ENCODE measurements at places on chromosomes 6 and 20.

GRCh38 chr20:53513489-53514298 lies 79.9 kb downstream of the ZNF217 start:
- no peak for DNase-seq

DNA sequence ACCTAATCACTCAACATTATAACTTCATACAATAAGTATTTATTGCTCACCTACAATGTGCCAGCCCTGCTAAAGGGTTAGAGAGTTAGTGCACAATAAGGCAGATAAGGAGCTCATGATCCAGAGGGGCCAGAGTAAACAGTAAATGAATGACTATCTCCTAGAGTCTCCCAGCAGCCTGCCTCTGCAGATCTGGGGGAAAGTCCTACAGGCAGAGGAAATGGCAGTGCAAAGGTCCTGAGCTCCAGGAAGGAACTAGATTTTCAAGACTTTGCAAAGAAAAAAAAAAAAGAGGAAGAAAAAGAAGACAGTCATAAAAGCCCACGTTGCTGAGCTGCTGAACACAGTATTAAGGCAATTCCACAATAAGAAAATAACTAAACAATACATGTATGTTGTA lies 160.1 kb downstream of the SIM1 start:
- no peak for DNase-seq

- DNase-seq = no peak
Observed at GRCh38 chr6:12163149-12163548, 127.0 kb upstream of the EDN1 start.

GRCh38 chr6:119255492-119255891 lies 94.1 kb downstream of the MAN1A1 start:
- DNase-seq = no peak

- DNase-seq = no peak
Observed at GRCh38 chr20:45920462-45921336, 8.7 kb upstream of the PLTP start.

GRCh38 chr20:10789386-10789785 lies 115.6 kb upstream of the JAG1 start:
- no peak for DNase-seq

DNA sequence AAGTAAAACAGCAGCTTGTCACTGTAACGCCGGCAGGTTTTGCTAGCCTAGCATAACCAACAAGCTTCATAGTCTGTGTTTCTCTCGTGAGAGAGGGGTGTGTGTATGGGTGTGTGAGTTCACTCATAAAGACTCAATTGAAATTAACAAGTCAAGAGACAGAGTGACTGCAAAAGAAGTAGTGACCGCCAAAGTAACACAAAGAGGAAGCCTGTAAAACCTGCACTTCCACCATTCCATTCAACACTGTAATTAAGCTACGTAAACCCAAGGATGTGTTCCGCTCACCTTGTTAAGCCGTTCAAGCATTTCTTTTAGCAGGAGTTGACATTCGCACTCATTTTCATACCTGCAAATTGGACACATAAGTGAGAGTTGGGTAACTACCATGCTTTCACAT lies 6.6 kb downstream of the BFSP1 start:
- no peak for DNase-seq

DNA sequence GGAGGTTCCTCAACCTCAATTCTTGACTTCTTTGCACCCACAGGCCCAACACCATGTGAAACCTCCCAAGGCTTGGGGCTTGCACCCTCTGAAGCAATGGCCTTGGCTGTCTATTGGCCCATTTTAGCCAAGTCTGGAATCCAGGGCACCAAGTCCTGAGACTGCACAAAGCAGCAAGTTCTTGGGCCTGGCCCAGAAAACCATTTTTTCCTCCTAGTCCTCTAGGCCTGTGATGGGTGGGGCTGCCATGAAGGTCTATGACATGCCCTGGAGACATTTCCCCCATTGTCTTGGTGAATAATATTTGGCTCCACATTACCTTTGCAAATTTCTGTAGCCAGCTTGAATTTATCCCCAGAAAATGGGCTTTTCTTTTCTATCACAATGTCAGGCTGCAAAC lies 849.6 kb upstream of the MANEA start:
- DNase-seq = no peak

GRCh38 chr6:27865850-27866356 lies 46.3 kb downstream of the OR2B2 start:
- peak; percentile 67 for DNase-seq

- no peak for DNase-seq
Observed at GRCh38 chr6:138302554-138302953, 75.2 kb upstream of the SMIM28 start.

DNA sequence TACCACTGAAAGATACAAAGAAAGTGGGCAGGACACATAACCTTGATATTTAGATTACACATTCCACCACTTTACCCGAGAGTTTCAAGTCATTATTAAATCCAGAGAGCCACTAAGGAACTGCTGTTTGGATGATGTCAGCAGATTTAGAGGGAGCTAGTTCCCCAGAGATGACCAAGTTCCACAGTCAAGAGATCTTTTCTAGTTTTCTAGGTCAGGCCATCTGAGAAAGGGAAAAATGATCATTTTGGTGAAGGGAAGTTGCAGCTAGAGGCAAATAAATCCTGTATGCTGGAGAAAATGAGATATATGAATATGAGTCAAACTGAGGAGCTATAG lies 147.8 kb downstream of the HS3ST5 start:
- no peak for DNase-seq

- DNase-seq = no peak
Observed at GRCh38 chr6:133637874-133638273, 251.0 kb upstream of the TCF21 start.

DNA sequence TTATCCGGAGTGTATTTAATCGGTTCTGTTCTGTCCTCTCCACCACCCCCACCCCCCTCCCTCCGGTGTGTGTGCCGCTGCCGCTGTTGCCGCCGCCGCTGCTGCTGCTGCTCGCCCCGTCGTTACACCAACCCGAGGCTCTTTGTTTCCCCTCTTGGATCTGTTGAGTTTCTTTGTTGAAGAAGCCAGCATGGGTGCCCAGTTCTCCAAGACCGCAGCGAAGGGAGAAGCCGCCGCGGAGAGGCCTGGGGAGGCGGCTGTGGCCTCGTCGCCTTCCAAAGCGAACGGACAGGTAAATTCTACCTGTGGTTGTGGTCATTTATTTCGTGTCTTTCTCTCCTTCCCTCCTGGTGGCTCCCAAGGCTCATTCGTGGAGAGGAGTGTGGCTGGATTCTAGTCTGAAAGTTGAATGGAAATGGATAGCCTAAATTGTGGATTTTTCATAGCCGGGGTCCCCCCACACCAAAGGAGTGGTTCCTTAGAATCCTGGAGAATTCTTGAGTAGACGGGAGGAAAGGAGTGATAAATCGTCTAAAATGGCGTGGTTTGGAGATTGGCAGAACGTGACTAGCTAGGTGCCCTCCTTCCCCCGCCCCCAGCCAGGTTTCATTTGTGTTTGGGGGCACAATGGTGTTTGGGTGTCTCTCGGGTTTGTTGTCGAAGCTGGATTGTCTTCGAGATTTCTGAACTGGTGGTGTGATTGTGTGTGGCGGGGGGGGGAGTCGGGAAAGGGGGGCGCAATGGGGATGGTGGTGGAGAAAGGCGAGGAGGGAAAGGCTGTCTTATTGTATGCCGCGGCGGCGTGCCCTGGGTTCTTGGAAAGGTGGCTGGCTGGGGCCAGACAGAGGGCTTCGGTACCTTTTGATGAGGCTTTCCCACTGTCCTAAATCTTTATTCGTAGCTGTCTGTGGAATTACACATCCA lies 673 bp downstream of the MARCKS start:
- peak; percentile 28 for DNase-seq

GRCh38 chr6:158793432-158793831 lies 25.7 kb downstream of the EZR start:
- peak; percentile 16 for DNase-seq

- no peak for DNase-seq
Observed at GRCh38 chr6:167949121-167949684, 48.3 kb upstream of the KIF25 start.

- DNase-seq = peak; percentile 33
Observed at GRCh38 chr6:15441215-15441868, 195.5 kb downstream of the JARID2 start.

DNA sequence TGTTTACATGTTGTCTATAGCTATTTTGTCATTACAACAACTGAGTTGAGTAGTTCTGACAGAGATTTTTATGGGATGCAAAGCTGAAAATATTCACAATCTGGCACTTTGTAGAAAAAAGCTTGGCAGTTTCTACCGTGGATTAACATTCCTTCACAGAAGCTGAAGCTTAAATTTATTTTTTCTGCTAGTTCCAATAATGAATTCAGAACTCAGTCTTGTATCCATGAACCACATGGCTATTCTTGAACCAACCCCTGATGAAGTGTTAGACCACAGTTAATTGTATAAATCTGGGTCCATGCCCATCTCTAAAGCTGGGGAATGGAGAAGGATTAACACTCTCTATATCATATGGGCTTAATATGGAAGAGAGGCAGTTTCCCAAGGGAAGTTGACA lies 743.8 kb upstream of the FLRT3 start:
- no peak for DNase-seq

DNA sequence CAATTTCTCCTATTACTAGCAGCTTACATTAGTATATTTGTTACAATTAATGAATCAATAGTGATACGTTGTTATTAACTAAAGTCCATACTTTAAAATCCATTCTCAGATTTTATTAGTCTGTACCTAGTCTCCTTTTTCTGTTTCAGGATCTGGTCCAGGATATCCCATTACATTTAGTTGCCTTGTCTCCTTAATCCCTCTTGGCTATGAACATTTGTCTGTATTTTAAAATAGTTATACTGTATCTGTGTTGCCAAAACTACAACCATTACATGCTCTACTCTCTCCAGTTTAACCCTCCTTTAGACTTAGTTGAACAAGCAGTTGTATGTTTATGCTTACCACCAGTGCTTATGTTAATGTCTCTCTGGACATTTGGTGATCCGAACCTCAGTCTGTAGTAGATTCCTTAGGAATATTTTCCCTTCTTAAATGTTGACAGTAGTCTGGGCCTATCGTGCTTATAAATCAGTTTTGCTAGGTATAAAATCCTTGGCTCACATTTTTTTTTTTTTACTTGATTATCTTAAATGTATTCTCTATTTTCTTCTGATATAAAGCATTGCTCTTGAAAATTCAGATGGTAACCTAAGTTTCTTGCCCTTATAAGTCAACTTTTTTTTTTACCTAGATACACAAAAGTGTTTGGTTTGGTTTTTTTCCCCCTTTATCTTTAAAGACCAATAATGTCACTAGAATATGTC lies 12.2 kb downstream of the ALDH5A1 start:
- no peak for DNase-seq

All from COR-L47 (cell line).